Stimulated activated CD8-positive, alpha-beta memory T cell treated with anti-CD3 and anti-CD28 coated beads, Interleukin-4, amount 100 ng/mL, for 48 hours (primary cell): ENCODE measurements at places on chromosomes 6 and 20.

- DNase-seq = no peak
These were observed 235.4 kb downstream of the CDKAL1 start for GRCh38 chr6:20769631-20770030.

GRCh38 chr6:121855521-121855920 is 420.1 kb downstream of the GJA1 start:
- DNase-seq = no peak

DNA sequence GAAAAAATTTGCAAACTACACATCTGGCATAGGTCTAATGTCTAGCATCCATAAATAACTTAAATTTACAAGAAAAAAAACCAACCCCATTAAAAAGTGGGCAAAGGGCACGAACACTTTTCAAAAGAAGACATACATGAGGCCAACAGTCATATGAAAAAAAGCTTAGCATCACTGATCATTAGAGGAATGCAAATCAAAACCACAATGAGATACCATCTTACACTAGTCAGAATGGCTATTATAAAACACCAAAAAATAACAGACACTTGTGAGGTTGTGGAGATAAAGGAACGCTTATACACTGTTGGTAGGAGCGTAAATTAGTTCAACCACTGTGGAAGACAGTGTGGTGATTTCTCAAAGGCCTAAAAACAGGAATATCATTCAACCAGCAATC is 33.7 kb upstream of the EPB41L2 start:
- no peak for DNase-seq

DNA sequence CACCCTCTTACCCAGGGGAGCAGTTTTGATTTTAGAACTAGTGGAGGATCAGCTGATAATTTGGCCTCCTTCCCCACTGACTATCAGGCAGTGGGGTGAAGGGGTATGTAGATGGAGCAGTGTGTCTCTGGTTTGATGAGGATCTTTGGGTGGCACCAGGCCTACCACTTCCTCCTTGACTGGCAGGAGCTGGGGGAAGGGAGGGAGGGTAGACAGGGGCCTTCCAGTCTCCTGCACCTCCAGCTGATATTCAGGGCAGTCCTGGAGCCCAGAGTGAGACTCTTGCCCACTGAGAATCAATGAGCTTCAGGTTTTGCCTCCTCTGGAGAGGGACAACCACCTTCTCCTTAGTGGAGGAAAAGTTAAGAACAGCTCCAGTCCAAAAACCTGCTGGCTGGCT is 3.2 kb downstream of the DEF6 start:
- peak; percentile 46 for DNase-seq

DNA sequence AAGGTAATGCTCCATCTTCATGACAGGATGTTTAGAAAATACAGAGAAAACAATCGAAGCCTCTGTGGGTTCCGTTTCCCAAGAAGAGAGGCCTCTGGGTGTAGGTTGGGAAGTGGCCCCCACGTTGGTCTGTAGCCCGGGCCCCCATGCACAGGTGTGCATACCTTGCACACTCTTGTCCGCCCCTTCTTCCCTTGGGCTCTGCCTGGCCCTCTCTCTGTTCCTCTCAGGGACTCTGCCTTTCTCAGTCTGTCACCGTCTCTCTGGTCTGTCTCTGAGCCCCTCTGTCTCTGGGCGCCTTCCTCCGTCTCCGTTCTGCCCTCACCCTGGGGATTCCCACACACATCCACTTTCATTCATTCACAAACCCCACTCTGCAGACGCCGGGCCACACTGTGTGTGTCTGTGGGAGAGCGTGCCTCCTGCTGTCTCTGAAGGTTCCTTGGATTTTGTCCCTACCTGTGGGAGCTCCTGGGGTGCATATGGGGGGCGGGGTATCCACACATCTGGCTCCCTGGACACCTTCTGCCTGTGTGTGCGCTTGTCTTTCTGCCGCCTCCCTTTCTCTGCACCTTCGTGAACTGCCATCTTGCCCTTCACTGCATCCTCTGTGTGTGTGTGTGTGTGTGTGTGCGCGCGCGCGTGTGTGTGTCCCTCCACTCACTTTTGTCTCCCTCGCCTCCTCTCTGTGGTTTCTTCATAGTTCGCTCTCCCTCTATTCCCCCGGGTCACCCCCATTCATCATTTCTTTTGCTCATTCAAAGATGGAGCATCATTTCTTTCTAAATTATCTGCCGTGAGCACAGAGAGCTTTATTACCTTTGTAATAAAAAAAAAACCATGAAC is 75.3 kb downstream of the SRC start:
- no peak for DNase-seq

DNA sequence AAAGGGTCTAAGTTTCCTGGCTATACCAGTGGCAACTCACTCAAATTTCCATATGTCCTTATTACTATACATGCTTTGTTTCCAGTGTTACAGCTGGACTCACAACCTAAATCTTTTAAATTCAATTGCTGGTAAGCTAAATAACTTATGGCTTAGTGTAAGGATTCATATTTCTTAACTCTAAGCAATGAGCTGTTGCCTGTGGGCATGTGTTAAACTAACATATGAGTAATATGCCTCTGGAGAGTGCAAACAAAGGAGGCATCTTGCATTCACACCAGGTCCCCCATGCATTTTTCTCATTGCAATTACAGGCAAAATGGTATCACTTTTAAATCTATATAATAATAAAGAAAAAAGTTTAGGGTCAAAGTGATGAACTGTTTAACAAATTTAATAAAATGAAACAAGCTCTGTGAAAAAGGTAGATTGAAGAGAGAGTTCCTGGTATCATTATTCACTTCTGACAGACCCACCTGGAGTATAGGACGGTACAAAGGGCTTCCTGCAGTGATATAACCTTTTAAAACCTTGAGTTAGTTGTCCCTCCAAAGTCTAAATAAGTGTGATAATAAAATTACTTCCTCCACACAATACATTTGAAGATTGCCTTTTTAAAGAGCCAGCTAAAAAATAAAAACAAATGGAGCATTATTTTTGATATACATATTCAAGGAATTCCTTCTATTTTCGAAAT is 57.6 kb upstream of the HMGCLL1 start:
- DNase-seq = no peak

GRCh38 chr6:105514306-105514705 is 111.4 kb upstream of the PREP start:
- no peak for DNase-seq

DNA sequence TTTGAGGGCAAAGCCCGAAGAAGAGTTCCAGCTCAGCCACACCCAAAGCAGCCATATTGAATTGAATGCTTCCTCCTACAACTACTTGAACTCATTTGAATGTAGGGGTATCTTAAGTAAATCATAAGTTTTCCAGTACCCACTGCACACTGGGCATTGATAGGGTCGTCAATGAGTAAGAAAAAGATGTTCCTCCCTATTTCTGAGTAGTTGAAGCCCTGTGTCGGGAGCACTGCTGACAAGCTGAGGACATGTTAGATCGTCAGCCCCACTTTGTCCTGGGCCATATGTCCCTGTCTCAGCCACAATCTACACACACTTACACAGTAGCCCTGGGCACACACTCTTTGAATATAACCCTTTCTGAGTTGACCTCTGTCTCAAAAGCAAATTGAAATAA is 105.7 kb downstream of the ARHGAP18 start:
- DNase-seq = no peak

GRCh38 chr20:46558511-46558959 is 8.1 kb upstream of the OCSTAMP start:
- DNase-seq = peak; percentile 67

DNA sequence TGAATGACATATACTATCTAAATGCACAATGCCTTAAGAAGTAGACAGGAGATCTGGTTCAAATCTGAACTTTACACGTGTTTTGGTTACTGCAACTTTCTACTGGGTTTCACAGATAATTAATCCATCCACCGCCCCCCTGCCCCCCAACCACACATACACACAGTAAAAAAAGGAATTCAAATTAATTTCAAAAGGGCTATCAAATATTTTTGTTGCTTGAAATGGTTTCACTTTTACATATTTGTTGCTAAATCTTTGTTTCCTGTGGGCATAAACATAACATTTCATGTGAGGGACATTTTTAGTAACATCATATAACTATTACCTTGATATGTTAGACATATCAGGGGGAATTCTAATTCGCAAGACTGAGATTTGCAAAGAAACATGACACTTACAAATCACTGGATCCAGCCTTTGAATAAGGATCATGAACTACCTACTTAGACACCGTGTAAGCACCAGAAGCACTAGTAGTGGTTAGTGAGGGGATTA is 7.5 kb downstream of the NEDD9 start:
- DNase-seq = peak; percentile 41

DNA sequence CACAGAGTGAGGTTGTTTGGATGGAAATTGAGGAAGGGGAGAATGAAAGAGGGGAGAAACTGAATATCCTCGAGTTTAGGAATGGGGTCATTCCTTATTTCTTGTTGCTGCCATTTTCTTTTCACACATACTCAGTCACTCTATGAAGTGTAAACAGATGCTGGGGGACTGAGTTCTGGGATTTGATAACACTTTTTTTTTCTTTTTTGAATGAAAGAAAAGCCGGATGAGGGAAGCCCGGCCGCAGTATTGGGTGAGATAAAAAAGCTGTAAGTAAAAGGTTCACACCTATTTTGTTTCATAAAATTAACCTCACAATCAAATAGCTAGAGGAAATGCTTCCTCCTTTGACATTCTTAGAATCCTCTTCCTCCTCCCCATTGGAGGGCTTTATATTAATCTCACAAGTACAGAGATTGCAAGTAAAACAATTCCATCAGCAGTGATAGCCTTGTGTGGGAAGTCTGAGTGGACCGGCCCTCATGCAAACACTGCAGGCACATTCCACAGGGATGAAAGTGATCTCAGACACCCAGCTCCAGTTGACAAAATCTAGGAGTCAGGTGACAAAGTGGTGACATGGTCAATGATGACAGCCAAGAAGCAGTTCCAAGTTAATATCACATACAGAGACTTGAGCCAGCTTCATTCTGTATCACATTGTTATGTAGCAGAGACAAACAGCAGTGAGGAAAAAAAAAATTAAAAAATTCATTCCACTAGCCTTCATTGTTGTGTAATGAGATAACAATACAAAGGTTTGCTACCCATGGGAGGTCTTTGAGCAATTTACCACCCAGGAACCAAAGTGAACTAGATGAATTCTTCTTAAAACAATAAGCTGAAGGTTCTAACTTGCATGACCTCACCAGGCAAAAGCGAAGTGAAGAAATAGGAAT is 391.1 kb upstream of the HSF2 start:
- DNase-seq = no peak

GRCh38 chr6:14274546-14275492 is 157.2 kb downstream of the CD83 start:
- no peak for DNase-seq

GRCh38 chr20:12458241-12458640 is 540.5 kb downstream of the BTBD3 start:
- no peak for DNase-seq

- DNase-seq = no peak
These were observed 61.8 kb upstream of the TIAM2 start for GRCh38 chr6:154933181-154933827.

DNA sequence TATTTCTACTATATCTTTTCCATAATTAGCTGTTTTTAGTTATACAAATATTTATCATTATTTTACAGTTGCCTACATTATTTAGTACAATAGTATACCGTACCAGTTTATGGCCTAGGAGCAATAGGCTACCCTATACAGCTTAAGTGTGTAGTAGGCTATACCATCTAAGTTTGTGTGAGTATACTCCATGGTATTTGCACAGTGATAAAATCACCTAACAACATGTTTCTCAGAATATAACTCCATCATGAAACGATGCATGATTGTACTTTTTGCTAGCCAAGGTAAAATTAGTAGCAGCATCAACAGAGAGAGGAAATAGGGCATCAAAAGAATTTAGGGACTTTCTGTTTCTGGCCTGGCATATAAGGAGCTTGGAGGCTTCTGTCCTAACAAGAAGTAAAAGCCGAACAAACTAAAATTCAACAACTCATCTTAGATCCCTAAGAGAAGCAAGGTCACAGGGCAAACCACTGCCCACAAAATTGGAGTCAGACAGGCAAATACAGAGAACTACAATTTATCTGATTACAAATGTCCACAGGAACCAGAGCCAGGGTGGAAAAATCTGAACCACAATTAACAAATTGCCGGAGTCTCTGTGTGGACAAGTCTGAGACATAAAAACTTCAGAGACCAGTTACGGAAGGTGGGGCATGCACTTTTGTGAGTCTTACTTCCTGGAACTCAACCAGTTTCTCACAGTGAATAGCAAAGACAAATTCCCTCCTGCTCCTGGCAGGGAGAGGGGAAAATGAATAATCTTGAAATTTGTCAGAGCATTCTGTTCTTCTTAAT is 671.4 kb downstream of the RFPL4B start:
- no peak for DNase-seq

DNA sequence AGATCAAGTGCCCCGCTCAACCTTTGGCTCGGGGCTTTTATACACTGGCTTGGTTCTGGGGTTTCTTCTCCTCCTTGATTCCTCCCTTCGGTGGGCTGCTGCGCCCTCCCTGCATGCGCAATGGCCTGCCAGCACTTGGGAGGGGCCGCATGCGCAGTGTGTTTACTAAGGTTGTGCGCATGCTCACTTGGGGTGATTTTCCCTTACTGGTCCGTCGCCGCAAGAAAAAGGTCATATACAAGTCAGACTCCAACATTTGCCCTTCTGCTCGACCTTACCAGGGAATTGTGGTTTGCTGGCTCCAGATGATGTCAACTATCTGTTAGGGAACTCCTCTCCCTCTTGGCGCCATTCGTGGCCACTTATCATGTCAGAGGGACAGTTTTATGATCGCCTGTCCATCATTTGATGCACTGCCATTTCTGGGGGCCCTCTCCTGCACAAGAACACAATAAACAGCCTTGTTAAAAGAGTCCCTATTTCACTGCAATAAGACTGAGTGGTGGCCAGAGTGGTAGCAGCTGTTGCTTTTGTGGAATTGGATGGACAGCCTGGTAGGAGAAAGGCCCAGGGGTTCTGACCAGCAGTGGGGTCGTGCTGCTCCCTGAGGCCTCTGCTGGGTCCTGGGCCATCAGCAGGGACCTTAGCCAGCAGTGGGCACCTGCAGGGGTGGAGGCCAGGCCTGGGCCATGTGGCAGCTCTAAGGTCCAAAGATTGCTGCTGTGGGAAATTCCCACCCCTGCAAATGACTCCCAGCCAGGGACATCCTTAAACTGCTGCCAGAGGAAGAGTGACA is 2.8 kb upstream of the LBP start:
- no peak for DNase-seq

GRCh38 chr20:53037621-53038020 is 65.5 kb downstream of the TSHZ2 start:
- DNase-seq = no peak

GRCh38 chr20:25150016-25150415 is 45.5 kb upstream of the ENTPD6 start:
- no peak for DNase-seq

DNA sequence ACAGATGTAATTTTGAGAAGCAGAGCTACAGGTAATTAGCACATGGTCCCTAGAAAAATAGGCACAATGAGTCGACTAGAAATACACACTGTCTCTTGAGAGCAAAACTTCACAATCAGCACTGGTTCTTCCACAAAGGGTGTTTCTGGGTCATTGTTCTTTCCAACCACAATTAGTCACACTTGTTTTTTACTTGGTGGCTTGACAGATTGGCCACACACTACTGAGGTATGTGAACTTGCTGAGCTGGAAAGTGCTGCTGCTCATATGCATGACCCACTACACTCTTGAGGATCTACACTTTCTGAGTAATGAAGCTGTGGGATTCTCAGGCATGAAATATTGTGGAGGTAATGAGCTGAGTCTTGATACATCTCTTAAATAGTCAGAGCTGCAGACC is 347.7 kb downstream of the BCKDHB start:
- DNase-seq = no peak
